ENCODE measurements at places on chromosomes 4 and X.
A peak's percentile ranks its signal among the peaks of the same experiment; 100 is the strongest.

DNA sequence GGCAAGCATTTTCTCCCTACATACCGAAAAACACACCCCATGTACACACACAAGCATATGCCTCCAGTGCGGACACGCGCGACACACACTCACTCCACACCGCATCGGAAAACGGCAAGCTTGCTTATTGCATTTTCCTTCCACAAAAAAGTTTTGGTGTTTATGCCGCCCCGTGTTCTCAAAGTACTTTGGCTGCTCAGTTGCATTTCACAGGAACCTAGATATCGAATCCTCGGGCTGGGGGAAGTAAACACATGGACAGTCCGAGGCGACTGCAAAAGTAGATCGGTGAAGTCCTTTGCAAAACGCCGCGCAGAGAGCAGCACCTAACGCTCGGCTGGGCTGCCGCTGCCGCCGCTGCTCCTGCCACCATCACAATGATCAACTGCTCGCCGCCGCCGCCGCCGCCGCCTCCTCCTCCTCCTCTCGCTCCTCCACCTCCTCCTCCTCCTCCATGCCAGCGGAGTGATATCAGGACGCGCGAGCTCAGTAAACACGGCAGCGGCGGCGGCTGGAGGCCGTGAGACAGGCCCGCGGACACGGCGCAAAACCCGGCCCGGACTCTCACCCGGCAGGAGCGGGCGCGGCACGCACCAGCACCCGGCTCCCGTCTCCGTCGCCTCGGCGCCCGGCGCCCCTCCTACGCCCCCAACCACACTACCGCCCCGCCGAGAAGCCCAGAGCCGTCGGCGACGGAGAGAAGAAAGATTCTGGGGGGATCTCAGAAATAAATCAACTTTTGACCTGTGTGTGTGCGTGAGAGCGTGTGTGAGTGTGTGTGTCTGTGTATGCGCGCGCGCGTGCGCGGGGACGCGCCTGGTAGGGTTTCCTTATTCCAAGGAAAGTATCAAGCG is at the start of gene MAML3:
MAML3 (minus strand) TSS at position 467 of the 854 bp plus-strand sequence. CDS start 857 bp downstream, outside the sequence.
- H3K27ac ChIP-seq = no peak within 1 kb of the TSS
- H3K36me3 ChIP-seq = no peaks in the 10 kb centered on the region
- H3K4me3 ChIP-seq = peak within 1 kb of the TSS; percentile 69
- H3K4me1 ChIP-seq = no peaks in the 10 kb centered on the region

GRCh38 chr4:3701271-3701734 is 64.9 kb upstream of the ADRA2C start:
- DNase-seq = no peak
- H3K36me3 ChIP-seq = no peaks in the 10 kb centered on the region
- H3K4me3 ChIP-seq = no peak overlapping the region
- H3K27me3 ChIP-seq = no peaks in the 10 kb centered on the region

DNA sequence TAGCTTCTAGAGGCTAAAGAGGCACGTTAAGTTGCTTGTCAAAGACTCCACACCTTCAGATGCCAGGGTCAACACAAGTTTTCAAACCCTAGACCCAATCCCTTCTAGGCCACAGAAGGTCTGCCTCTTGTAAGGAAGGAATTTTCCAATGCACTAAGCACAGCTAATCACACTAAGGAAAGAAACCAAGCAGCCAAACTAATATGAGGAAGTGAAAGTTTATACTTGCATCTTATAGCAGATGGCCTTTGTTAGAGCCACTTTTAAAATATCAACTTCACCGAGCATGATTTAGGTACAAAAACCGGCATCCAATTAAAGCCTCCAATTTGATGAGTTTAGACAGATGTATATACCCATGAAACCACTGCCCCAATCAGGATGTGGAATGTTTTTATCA is 9.9 kb downstream of the FHL1 start:
- H3K36me3 ChIP-seq = no peaks in the 10 kb centered on the region
- H3K4me1 ChIP-seq = no peaks in the 10 kb centered on the region
- no peaks in the 10 kb centered on the region for H3K27me3 ChIP-seq
- no peak overlapping the region for H3K4me3 ChIP-seq

DNA sequence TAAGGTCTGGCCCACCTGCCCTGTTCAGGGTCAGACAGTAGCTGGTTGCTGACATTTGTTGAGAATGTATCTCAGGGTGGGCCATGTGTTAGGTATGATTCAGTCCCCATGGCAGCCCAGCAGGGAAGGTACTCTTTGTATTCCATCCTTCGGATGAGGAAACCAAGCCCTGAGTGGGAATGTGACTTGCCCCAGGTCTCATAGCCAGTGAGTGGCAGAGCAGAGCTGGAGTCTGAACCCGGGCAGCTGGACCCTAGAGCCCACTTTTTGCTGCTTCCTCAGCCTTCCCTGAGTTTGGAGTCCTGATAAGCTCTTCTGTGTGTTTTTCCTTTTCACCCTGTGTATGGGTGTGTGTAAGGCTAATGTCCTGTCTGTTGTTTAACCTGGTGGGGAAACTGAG is 21.6 kb upstream of the UBA1 start:
- H3K27me3 ChIP-seq = no peaks in the 10 kb centered on the region
- H3K4me3 ChIP-seq = no peak overlapping the region
- H3K36me3 ChIP-seq = peaks cover 31% of the 10 kb centered on the region
- no peak overlapping the region for H3K27ac ChIP-seq

- H3K27ac ChIP-seq = no peak overlapping the region
- H3K27me3 ChIP-seq = no peaks in the 10 kb centered on the region
- H3K4me1 ChIP-seq = no peaks in the 10 kb centered on the region
- no peaks in the 10 kb centered on the region for H3K36me3 ChIP-seq
- no peak overlapping the region for H3K4me3 ChIP-seq
- DNase-seq = no peak
These were observed 147.2 kb downstream of the SHROOM3 start for GRCh38 chr4:76582074-76582816.

DNA sequence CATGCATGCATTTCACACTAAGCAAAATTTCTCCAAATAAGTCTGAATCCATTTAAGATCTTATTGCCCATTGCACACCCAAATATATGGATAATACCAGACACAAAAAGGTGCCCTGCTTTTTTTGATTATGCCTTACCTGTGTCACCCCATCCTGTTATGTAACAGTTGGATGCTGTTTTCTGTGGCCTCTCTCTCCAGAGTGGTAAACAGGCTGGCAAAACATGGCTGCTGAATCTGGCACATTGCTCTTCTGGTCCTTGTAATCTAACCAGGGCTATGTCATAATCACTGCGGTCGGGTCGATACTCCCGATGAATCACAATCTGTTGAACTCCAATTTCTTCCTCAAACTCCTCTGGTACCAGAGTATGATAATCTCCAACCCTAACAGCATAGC is 70.1 kb downstream of the PRSS12 start:
- H3K27ac ChIP-seq = no peak overlapping the region
- H3K4me3 ChIP-seq = no peak overlapping the region
- H3K4me1 ChIP-seq = no peaks in the 10 kb centered on the region
- H3K27me3 ChIP-seq = no peaks in the 10 kb centered on the region

GRCh38 chr4:118774321-118774720 is 61.6 kb downstream of the SEC24D start:
- DNase-seq = no peak
- no peaks in the 10 kb centered on the region for H3K36me3 ChIP-seq
- H3K27ac ChIP-seq = no peak overlapping the region

GRCh38 chr4:54423066-54423465 is 194.0 kb downstream of the PDGFRA start:
- H3K4me3 ChIP-seq = no peak overlapping the region
- H3K36me3 ChIP-seq = no peaks in the 10 kb centered on the region
- DNase-seq = no peak
- H3K27me3 ChIP-seq = no peaks in the 10 kb centered on the region
- no peaks in the 10 kb centered on the region for H3K4me1 ChIP-seq

GRCh38 chrX:154748712-154749339 is 2.1 kb downstream of the GAB3 start:
- no peak overlapping the region for H3K4me3 ChIP-seq
- peaks cover 15% of the 10 kb centered on the region for H3K27me3 ChIP-seq
- H3K36me3 ChIP-seq = no peaks in the 10 kb centered on the region
- H3K27ac ChIP-seq = no peak overlapping the region
- H3K4me1 ChIP-seq = no peaks in the 10 kb centered on the region

- H3K27ac ChIP-seq = no peak overlapping the region
- no peak for DNase-seq
- H3K4me1 ChIP-seq = no peaks in the 10 kb centered on the region
- H3K36me3 ChIP-seq = no peaks in the 10 kb centered on the region
- H3K27me3 ChIP-seq = no peaks in the 10 kb centered on the region
These were observed 163.0 kb downstream of the PCDH7 start for GRCh38 chr4:30882995-30883675.

DNA sequence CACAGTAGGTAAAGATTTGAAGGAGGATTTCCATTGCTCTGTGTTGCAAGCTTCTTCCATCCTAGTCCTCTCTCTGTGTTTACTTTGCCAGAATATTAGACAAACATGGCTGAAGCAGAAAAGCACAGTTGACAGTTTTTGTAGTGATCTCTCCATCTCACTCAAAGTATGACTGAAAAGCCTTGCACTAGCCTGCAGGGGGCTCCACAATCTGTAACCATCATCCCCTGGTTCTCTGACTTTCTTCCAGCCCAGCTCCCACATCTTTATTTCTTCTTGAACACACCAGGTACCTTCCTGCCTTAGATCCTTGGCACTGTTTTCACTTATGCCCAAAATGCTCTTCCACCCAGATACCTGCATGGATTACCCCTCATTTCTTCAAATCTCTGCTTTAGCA is 34.1 kb upstream of the HHIP start:
- H3K4me1 ChIP-seq = no peaks in the 10 kb centered on the region
- H3K4me3 ChIP-seq = no peak overlapping the region
- DNase-seq = peak; percentile 25
- no peak overlapping the region for H3K27ac ChIP-seq
- H3K36me3 ChIP-seq = no peaks in the 10 kb centered on the region
- H3K27me3 ChIP-seq = no peaks in the 10 kb centered on the region

DNA sequence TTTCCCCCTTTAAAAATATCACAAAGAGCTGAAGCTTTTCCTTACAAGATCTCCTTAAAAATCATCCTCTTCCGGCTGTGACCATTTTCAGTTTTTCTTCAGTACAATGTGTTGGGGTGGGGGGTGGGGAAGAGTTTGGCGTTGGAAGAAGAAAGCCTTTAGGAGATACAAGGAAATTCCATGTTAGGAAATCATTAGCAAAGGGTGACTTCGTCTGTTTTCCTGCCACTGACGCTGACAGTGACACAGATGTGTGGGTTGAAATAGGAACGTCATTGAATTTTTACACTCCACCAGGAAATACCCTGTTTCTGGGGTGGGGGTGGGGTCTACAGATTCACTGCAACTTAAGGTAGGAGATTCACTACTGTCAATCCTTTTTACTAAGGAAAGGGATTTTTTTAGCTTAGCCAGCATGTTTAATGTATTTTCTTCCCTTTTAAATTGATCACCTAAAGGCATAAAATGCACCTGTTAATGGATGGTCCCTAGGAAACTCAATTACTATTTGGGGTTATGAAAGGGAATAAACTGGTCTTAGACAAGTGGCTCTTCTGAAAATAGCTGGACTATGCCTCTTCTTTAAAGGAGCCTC is 3.9 kb downstream of the MAMLD1 start:
- peaks cover 25% of the 10 kb centered on the region for H3K27me3 ChIP-seq
- DNase-seq = no peak
- no peaks in the 10 kb centered on the region for H3K36me3 ChIP-seq
- H3K27ac ChIP-seq = no peak overlapping the region
- H3K4me3 ChIP-seq = no peak overlapping the region

DNA sequence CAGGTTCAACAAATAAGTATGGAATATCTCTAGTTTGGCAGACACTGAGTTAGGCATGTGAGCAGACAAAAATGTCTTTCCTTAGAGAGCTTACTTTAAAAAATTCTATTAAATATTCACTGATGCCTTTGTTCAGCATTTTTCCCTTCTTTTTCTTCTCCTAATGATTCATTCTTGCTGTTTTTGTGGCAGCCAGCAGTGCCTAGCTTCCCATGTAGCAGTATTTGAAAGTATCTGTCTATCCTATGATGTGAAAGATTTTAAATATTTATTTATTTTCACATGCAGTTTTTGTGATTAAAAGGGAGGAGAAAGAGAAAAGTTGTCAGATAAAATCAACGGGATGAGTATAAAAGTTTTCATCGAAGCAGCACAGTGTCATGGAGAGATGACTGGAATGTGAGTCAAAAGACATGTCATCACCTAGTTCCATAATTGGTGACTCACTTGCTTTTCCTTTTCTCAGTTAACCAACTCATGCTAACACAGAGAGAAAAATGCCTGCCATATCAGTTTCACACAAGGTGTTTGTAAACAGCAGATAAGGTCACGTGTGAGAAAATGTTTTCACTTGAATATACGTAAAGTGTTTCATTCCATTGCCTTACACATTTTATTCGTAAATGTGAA is 69.8 kb downstream of the BMPR1B start:
- H3K4me3 ChIP-seq = no peak overlapping the region
- H3K27ac ChIP-seq = no peak overlapping the region
- no peak for DNase-seq
- H3K27me3 ChIP-seq = no peaks in the 10 kb centered on the region
- no peaks in the 10 kb centered on the region for H3K36me3 ChIP-seq
- no peaks in the 10 kb centered on the region for H3K4me1 ChIP-seq

- no peak overlapping the region for H3K4me3 ChIP-seq
- no peak overlapping the region for H3K27ac ChIP-seq
- peaks cover 2% of the 10 kb centered on the region for H3K4me1 ChIP-seq
- DNase-seq = no peak
These were observed 5.1 kb downstream of the ELF4 start for GRCh38 chrX:130105244-130105643.

DNA sequence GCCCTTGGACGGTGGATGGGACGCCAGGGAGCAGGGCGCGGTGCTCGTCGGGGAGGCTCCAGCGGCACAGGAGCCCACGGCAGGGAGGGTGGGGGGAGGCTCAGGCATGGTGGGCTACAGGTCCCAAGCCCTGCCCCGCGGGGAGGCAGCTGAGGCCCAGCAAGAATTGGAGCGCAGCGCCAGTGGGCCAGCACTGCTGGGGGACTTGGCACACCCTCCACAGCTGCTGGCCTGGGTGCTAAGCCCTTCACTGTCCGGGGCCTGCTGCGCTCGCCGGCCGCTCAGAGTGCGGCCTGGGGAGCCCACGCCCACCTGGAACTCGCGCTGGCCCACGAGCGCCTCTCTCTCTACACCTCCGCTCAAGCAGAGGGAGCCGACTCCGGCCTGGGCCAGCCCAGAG is 8.6 kb downstream of the CD38 start:
- no peak overlapping the region for H3K27ac ChIP-seq
- H3K4me1 ChIP-seq = no peaks in the 10 kb centered on the region
- DNase-seq = no peak
- H3K27me3 ChIP-seq = no peaks in the 10 kb centered on the region
- H3K4me3 ChIP-seq = no peak overlapping the region

DNA sequence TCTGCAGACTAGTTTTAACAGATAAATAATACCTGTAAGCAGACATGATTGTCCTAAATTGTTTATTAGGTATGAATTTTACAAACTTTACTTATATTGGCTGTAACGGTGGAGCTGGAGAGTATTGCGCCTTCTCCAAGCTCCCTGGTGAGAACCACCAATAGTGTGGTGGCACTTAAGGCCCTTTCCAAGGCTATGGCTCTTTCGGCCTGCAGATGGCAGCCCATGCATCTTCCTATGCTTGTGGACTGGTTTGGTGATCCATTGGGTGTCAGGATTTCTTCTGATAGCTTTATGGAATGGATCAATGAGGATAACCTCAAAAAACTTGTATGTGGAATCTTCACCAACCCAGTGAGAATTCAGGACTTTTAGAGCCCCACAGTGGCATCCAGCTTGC is 7.8 kb downstream of the LARP1B start:
- H3K4me1 ChIP-seq = no peaks in the 10 kb centered on the region
- H3K27ac ChIP-seq = no peak overlapping the region
- no peak for DNase-seq
- no peak overlapping the region for H3K4me3 ChIP-seq

Data from iPS DF 6.9 (cell line).